ENCODE measurements at places on chromosomes 16 and 17. TPM values are rescaled to one million over a fixed set of nuclear protein-coding genes. Genes with fewer than 3 reads are reported as not detected.

The ZNF785 gene
- total RNA-seq, result 9.8 TPM

The CACNG1 gene
- not detected for total RNA-seq

The GH2 gene
- total RNA-seq, result not detected

The CDH11 gene
- 37.7 TPM for total RNA-seq

DNA sequence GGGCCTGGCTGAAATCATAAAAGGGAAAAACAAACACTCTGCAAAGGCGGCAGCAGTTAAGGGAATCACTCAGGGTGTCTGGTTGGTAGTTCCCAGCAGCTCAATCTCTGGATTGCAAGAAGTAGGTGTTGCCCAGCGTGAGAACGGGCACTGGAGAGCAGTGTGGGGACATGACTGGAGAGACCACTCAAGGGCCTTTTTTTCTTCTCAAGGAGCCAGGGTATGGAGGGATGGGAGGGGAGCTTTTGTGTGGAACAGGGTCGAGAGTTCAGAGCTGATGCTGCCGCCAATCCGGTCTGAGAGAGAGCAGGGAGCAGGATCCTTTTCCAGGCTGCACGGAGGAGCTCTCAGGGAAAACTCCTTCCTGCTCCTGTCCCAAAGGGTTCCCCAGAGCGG is 15.2 kb downstream of the SCNN1B start:
- DNase-seq, result no peak

DNA sequence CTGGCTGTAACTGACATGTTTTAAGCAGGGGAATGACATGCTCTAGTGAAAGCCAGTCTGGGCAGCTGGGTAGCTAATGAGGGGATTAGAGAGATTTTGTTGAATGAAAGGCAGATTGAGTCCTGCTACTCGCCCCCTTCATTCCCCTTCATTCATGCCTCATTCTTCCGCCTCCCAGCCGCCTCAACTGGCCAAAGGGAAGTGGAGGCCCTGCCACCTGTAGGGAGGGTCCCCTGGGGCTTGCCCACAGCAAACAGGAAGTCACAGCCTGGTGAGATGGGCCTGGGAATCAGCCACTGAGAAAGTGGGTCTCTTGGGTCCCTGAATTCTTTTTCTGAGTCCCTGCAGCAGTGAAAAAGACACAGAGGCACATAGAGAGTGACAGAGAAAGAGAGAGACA is 1.1 kb upstream of the CD19 start:
- no peak for DNase-seq

DNA sequence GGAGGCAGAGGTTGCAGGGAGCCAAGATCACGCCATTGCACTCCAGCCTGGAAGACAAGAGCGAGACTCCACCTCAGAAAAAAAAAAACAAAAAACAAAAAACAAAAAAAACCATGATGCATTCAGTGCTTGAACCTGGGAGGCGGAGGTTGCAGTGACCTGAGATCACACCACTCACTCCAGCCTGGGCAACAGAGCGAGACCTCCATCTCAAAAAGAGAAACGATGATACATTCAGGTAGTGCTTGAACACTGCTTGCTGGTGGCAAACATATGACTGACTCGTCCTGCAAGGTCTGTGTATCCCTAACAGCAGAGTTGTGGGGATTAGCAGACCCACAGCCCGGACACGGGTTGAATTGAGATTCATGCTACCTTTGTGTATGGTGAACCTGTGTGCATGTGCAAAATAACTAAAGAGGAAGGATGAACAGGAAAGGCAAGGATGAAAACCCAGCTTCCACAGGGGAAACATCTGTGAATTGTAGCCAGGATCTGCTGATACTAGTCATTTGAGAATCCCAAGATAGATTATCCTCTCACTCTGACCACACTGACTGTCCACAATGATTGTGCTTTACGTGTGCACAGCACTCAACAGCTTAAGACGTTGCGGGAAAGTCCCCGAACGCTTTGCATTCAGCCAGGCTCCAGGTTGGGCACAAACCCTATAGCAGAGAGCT is 52.4 kb upstream of the MRPS23 start:
- DNase-seq, result no peak

- no peak for DNase-seq
Measured at GRCh38 chr17:39903158-39903884, 15.1 kb downstream of the GSDMB start.

Data from lower leg skin (tissue), 4 donors.